ENCODE measurements at places on chromosomes 1 and 21.

GRCh38 chr1:182699393-182700350, 15.3 kb upstream of the RGS8 start:
- DNase-seq: peak; percentile 37

- DNase-seq: no peak
These were observed 782 bp upstream of the SDE2 start for GRCh38 chr1:225999912-226000337.

GRCh38 chr1:39490596-39491145, 765 bp upstream of the BMP8A start:
- DNase-seq: no peak

DNA sequence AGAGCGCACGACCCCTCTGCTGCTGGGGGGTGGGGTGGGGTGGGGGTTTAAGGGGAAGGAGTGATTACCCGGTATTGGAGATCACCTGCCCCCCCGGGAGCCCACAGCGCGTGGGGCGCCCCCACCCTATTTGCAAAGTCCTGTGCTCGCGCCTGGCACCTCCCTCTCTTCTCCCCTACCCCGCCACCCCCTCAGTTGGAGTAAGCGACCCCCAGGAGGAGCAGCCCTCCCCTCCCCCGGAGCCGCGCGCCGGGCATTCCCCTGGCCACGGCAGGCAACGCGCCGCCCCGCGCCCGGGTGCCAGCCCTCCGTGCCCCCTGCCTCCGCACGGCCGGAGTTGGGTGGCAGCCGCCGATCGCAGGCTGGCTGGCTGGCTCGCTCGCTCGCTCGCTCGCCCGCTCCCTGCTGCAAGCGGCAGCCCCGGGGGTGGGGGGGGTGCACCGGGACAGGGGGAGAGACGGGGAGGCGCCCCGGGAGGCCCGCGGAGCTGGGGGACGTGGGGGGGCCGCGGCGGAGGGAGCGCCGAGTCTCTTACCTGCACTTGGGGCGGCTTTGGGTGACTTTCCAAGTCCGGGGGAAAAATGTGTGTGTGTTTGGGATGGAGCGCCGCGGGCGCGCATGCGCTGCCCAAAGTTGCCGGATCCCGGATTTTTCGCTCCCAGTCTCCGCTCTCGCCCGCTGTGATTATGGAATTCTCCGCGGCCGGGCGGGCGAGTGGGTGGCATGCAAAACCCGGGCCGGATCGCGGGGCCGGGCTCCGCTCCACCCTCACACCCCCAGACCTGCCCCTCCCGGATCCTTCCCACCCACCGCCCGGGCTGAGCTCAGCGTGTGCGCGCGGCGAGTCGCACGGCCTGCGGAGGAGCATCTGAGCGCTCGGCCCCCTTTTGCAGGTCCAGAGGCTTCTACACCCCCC, at the start of gene CASZ1:
Gene CASZ1 (minus strand): TSS at position 618 of the 916 bp plus-strand sequence. CDS start 102,757 bp downstream, outside the sequence.
- DNase-seq: peak; percentile 57

GRCh38 chr21:26169061-26169610, 1.4 kb downstream of the APP start:
- no peak for DNase-seq

DNA sequence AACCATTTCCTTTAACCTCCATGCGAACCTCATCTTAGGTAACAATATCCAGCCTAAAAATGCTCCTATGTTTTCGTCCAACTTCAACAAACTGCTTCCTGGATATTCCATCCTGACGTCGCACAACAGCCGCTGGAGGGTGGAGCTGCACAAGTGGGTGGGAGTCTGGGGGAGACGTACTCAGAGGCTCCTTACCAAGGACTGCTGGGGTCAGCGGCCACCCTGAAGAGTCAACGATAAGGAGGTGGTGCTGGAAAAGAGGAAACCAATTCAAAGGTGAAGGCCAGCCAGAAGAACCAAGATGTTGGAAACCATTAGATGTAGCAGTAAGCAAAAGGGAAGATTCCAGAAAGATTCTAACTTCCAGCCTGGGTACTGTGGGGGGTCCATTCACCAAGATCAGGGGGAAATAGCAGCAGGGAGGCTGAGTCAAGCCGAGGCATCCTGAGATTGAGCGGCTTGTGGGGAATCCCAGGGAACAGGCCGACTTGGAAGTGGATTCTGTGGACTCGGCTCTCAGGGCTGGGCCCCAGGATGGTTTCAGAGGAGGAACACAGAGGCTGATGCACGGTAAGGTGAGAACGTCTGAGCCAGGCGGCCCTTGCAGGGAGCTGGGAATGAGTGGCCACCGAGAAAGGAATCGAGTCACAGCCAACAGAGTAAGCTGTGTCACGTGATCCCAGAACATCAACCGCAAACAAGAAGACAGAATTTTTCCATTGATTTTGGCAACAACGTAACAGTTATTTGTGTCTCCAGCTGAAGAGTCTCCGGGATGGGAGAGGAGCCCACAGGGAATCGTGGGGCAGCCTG, 375.7 kb downstream of the NPHP4 start:
- DNase-seq: no peak

DNA sequence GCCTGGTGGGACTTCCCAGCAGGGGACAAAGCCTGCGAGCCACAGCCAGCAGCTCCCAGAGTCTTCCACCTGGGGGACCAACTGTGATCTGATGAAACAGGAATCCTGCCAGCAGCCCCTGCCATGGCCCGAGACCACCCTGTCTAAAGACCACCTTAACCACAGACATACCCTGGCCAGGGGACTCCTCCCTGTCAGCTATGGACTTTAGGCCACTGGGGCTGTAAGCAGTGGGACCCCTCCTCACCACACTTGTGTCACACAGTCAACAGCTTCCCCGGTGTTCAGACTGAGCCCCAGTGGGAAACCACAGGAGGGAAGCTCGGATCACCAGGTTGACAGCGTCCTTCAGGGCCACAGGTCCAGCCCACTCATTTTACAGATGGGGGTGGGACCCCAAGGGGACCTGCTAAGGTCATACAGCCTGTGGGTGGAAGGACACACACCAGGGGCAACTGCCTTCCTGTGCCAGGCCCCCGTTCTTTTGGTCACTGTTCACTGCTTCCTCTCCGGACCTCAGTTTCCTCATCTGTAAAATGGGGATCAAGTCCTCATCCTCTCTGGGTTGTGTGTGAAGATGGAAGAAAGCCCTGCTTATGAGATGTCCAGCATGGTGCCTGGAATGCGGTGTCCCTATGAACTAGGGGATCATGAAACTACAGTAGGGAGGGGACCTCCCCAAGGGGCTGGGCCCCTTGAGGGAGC, 11.4 kb downstream of the EPHA2 start:
- DNase-seq: no peak

DNA sequence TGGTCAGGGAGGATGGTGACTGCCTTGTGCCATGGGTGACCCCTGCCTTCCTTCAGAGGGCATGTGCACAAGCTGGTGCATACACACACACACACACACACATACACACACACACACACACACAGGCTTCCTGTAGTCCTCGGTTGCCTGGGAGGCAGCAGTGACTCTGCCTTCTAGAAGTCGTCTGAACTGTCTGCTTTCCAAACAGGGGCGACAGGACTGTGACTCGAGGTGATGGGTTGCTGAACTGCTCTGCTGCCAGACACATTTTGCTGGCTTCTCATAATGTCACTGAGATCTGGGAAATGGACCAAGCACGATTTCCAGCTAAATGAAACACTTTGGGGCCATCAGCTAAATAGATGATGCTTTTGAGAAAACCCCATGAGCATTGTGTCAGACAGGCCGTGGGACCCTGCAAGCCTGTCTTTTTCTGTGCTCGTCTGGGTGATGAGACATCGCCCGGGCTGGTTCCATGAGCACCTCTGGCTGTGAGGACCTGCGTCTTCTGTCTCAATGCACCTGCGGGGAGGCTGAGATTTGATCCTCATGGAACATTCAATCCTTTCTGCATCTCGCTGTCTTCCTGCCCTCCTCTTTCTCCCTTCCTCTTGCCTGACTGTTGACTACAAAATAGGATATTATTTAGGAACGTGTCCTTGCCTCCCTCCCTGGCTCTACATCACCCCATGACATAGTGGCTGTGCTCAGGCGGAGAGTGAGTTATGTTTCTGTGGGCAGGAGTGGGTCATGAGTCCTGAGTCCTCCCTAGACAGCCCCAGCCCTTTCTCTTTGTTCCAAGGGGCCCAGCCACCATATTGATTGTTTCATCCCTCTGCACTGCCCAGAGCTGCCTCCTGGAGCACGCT, 436.8 kb downstream of the CAMTA1 start:
- DNase-seq: no peak

GRCh38 chr1:19070197-19070651, 113.7 kb upstream of the IFFO2 start:
- DNase-seq: no peak

GRCh38 chr1:46341222-46342083, 846 bp downstream of the NSUN4 start:
- DNase-seq: no peak

DNA sequence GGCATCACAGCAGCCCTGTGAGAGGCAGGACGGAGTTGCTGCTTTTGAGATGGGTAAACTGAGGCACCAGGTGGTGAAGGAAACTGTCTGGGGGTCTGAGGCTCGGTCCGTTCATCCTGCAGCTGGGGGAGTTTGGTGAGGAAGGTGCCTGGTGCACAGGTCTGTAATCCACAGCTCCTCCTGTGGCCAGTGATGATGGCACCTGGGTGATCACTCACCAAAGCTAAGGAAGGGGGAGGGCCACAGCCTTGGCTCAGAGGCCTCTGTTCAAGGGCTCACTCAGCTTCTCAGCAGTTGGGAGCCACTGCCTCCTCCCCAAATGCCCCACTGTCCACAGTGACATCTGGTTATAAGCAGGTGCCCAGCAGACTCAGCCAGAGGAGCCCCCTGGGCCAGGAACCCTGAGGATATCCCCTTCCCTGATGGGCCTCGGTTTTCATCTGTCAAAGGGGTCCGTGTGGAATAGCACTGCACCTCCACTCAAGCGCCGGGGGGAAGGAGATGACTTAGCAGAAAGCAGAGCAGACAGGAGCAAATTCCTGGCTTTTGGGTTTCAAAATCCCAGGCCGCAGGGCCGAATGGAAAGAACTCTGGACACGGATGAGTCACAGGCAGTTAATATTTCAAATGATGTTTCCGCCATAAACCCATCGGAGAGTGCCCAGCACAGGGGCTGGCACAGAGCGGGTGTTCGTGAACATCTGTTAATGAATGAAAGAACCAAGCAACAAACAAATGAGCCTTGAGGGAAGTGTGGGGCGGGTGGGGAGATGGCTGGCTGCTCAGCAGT, 82.8 kb downstream of the DMRTB1 start:
- DNase-seq: no peak

- no peak for DNase-seq
These were observed 92.9 kb downstream of the LAMC2 start for GRCh38 chr1:183278739-183279591.

- no peak for DNase-seq
These were observed 9.0 kb downstream of the NSL1 start for GRCh38 chr1:212782422-212783154.

GRCh38 chr21:41427556-41427955, 1.5 kb downstream of the MX1 start:
- no peak for DNase-seq

GRCh38 chr1:113073479-113073950, 517 bp downstream of the LRIG2 start:
- DNase-seq: no peak

- DNase-seq: no peak
These were observed 602 bp downstream of the SH3BGRL3 start for GRCh38 chr1:26280333-26281042.

- DNase-seq: no peak
These were observed 2.8 kb downstream of the PIGV start for GRCh38 chr1:26790551-26790953.

GRCh38 chr21:32425628-32426027, 13.1 kb downstream of the EVA1C start:
- no peak for DNase-seq

DNA sequence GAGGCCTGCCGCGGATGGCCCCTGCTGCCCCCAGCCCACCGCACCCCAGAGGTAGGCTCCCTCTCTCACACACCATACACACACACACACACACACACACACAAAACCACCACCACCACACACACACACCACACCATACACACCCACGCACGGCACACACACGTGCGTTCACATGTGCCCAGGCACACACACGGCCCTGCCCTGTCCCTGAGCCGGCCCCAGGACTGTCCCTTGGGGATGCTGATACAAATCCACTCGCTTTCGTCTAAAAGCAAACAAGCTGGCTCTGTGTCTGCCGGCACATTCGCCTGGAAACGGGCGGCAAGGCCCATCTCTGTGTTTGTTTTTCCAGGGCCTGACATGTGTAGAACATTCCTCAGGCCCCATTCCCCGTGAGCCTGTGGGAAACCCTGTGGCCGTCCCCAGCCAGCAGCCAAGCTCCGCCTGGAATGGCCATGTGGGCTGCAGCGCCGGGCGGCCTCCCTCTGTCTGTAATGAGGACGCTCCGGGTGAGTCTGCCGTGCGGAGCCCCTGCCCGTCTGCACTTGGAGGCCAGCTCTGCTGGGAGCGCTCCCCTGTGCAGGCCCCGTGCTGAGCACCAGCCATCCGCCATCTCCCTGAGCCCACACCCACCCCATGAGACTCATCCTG, 67.4 kb downstream of the DMRTB1 start:
- DNase-seq: no peak

DNA sequence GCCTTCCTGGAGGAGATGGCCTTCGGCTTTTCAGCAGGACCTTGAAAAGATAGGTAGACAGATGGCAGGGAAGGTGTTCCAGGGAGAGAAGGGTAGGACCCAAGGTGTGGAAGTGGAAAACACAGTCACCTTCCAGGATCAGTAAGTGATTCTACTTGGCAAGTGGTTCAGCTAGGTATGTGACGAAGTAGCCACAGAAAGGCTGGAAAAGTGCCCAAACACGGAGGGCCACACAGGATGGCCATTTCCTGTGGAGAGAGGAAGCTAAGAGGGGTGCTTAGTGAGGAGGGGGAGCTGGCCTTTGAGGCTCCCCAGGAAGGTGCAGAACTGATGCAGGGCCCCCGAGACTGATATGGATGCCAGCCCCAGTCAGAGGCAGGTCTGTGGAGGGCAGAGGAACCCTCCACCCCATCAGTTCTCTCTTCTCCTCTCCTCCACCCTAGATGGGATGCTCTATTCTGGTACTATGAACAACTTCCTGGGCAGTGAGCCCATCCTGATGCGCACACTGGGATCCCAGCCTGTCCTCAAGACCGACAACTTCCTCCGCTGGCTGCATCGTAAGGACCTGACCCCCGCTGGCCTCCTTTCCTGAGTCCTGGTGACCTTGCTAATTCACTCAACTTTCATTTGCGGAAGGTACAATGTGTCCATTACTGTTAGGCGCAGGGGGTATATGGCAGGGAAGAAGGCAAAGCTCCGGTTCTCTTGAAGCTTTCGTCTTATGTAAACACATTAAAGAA, 6.8 kb downstream of the SEMA4A start:
- DNase-seq: no peak

DNA sequence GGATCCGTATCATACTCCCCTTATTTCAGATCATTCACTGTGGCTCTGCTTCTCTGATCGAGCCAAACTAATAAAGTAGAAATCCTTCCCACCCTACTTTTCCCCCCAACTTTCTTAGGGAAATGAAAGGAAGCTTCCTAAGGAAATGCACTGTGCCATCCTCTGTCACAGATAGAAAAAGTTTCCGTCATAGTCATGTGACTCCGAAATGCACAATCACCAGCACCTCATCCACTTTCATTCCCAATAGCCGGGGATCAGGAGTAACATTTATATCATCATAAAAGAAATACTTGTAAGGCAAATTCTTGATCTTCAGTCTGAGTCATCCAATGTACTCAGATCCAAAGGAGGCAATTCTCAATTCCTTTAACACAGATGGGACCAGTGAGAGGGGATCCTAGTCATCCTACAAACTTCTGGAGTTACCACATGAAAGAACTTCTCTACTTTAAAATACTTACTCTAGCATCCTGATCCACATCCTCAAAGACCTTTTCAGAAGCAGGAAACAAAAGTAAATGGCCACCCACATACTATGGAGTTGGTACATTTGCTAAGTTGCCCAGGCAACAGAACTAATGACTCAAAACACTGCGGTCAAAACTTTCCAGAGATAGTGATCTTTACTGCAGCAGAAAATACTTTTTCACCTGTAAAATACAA, 97.8 kb upstream of the ZC3H11B start:
- DNase-seq: no peak

GRCh38 chr1:158011714-158012113, 18.3 kb downstream of the KIRREL1 start:
- no peak for DNase-seq
